DMS 273 treated with DMSO at 0.1 percent for 48 hours (cell line): ENCODE measurements at places on chromosomes 2 and 18.
A peak's percentile ranks its signal among the peaks of the same experiment; 100 is the strongest.

DNA sequence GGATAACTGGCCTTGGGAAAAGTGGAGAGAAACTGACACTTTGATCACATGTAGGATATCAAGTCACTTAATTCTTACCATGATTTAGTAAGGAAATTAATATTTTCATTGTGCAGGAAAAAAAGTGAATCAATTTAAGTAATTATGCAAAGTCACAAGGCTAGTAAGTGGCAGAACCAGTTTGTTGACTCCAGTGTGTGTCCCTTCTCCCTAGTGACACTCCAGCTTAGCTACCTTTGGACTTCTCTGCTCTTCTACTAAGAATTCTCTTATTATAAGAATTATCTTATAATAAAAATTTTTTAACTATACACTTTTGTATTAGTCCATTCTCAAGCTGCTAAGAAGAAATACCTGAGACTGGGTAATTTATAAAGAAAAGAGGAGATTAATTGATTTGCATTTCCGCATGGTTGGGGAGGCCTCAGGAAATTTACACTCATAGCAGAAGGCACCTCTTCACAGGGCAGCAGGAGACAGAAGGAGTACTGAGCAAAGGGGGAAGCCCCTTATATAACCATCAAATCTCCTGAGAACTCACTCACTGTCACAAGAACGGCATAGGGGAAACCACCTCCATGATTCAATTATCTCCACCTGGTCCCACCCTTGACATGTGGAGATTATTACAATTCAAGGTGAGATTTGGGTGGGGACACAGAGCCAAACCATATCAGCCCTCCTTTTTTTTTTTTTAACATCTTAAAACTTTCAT lies 13.6 kb downstream of the COL4A4 start:
- DNase-seq, result no peak

DNA sequence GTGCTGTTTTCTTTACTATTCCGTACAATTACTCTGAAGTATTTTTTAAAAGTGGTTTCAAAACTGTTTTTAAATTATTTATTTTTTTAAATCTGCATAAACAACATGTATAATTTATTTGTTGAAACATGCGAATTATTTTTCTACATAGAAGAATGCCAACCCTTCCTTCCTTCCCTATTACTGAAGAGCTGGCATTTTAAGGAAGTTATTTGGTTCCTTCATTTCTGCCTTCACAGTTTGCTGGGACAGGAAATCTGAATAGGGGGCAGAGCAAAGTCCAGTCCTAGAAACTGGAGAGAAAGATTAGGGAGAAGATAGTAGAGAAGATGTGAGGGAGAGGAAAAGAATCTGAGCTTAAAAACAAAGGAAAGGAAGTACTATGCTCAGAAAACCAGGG lies 146.7 kb upstream of the ACVR2A start:
- DNase-seq, result no peak

- DNase-seq, result no peak
Observed at GRCh38 chr2:237296756-237297155, 117.2 kb downstream of the COL6A3 start.

GRCh38 chr2:214104967-214105366 lies 305.9 kb upstream of the VWC2L start:
- DNase-seq, result no peak

DNA sequence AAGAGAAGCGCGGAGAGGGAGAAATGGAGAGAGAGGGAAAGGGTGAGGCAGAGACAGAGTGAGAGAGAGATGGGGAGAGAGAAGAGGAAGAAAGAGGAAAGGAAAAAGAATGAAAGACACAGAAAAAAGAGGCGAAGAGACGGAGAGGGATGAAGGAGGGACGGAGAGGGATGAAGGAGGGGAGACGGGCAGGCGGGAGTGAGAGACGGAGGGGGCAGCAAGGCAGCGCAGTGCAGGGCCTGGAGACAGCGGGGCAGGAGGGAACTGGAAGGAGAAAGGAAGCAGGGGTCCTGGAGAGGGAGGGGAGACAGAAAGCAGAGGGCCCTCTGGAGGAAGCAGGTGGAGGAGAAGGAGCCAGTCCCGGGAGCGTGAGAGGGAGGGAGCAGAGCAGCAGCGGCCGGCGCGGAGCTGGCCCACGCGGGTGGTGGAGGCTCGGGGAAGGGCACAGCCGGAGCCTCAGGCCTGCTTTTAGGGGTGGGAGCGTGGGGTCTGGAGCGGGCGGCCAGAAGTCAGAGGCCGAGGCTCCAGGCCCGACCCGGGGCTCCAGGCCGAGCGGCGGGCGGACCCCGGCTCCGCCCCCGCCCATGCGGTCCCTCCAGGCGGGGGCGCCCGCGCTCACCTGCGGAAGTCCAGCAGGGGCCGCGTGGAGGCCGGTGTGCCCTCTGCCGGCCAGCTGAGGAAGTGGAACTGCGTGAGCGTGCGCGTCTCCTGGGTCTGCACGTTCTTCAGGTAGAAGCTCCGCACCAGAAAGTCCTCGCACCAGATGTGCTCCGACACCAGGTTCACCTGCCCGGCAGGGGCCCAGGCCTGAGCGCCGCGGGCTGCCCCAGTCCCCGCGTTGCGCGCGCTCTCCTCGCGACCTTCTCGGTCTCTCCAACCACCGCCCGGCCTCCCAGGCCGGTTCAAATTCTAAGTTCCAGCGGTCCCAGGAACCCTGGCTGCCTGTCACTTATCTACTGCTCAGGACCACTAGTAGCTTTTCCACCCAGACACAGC lies 14.5 kb downstream of the PTPRN start:
- peak; percentile 37 for DNase-seq

GRCh38 chr2:61853086-61853846 lies 594 bp downstream of the FAM161A start:
- DNase-seq, result peak; percentile 65

DNA sequence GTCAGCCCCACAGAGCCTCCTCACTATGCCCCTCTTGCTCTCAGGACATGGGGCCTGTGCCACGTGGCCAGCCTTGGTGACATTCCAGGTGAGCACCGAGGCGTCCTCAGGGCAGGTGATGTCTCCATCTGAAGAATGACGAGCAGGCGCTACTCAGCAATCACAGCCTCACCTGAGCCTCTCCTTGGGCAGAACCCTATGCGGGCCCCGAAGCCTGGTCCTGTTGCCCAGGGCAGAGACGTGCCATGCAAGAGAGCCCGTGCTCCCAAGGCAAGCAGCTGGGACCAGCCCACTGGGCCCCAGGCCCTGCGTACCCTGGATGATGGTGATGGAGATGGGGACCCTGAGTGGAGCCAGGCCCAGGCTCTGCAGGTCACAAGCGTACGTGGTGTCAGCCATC lies 32.5 kb upstream of the SELENOI start:
- DNase-seq, result no peak

DNA sequence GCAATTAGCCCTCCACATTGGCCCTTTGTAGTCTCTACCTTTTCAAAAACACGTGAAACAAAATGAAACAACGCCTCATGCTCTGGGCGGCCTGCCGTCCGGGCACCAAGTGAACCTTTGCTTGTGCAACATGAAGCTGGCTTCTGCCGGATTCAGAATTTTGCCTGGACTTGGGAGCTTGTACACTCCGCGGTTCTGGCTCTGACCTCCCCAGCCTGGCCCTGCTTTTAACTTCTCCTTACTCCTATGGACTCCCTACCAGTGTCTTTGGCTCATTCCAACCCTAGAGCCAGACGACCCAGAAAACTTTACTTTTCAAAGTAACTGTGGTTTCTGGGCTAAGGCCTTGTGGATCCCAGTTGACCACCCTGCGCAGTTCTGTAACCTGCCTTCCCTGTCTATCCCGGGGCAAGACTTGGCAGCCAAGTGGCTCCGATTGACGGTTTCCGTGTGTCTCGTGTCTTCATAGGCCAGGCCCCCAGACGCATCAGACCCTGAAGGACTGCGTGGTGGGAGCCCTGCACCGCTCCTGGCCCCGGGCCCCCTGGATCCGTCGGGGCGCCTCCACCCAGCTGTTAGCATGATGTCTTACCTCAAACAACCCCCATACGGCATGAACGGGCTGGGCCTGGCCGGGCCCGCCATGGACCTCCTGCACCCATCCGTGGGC lies 1.9 kb downstream of the OTX1 start:
- no peak for DNase-seq

GRCh38 chr2:62783679-62784078 lies 78.2 kb downstream of the EHBP1 start:
- DNase-seq, result no peak

DNA sequence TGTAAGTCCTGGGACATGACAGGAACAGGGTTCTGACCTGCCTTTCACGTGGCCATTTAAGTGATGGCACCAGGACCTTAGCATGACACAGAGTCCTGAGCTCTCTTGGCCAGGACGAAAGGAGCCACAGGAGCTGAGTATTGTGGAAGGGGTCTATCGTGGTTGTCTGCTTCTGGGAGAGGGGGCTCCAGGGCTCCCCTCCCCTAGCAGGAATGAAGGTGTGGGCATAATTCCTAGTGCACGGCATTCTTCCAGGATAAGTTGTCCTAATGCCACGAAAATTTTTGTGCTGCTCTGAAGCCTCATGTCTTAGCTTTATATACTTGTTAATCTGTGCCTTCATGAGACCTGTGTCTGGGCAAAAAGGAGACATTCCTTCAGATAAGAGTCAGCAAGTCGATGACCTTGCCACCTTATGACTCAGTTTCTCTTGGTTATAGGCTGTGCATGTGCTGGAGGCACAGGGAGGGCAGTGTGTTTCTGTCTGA lies 17.1 kb downstream of the GATA6 start:
- no peak for DNase-seq

DNA sequence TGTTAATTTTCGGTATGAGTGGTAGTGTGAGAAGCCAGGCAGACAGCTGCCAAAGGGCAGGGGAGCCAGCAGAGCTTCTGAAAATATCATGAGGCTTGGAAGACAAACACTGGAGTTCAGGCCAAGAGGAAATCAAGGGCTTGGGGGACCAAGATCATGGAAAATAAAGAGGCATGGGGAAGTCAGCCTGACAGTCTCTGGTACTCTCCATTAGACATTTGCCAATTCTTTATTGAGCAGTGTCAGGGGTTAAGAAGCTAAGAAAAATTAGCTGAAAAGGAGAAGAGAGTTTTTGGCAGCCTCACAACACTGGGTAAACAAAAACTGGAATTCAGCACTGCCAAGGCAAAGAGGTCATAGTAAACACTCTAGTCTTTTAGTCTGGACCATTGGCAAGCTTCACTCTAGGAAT lies 612.7 kb downstream of the EPHA4 start:
- no peak for DNase-seq

DNA sequence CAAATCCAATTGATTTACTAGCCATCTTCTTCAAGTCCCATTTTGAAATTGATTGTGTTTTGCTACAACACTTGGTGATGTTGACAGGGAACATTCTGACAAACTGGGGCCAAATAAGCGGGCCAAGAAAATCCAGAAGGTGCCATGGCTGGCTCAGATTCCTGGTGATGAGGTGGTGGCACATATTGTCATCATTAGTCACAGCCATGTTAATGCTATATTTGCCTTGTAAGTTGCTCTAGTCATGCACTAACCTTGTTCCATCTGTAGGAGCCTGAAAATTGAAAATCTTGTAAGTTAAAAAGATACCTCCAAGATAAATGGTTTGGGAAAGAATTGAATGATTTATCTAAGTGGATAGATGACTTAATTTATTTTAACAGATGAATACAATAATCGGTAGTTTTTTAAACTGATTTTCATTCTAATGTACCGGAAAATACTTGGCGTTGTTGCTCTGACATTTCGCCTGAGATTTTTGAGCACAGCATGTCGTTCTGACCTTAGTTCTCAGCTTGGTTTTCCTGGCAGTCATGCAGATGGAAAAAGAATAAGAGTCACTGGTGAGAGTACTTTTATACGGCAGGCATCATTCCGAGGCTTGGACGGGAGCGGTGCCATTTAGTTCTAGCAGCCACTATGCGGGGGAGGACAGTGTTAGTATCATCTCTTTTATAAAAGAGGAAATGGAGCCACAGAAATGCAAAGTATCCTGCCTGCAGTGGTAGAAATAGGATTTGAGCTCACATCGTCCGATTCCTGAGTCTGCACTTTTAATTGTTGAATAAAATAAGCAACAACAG lies 133.9 kb downstream of the ZNF532 start:
- no peak for DNase-seq

DNA sequence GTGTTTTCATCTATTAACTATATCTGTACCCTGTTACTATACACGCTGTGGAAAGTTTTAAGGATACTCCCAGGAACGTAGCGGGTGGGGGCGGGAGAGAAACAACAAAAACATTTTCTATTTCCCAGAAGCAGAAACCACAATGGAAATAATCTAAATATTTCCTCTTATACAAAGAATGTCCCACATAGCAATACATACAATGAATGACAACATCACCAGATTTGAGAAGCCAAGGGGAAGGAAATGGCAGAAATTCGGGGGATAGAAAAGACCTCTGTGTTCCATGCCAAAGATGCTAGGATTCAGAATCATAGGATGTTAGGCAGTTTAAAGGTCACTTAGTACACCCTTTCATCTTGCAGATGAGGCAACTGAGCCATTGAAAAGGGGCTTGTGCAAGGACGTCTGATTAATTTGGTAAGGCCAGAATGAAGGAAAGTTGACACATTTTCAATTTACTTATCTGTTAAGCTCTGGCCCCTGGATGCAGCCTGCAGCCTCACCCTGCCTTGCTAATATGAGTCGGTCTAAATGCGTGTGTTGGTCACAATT lies 41.1 kb upstream of the SCYGR1 start:
- no peak for DNase-seq

GRCh38 chr2:32719933-32720716 lies 92.3 kb downstream of the TTC27 start:
- DNase-seq, result no peak

GRCh38 chr2:10931710-10932255 lies 20.0 kb downstream of the KCNF1 start:
- no peak for DNase-seq

DNA sequence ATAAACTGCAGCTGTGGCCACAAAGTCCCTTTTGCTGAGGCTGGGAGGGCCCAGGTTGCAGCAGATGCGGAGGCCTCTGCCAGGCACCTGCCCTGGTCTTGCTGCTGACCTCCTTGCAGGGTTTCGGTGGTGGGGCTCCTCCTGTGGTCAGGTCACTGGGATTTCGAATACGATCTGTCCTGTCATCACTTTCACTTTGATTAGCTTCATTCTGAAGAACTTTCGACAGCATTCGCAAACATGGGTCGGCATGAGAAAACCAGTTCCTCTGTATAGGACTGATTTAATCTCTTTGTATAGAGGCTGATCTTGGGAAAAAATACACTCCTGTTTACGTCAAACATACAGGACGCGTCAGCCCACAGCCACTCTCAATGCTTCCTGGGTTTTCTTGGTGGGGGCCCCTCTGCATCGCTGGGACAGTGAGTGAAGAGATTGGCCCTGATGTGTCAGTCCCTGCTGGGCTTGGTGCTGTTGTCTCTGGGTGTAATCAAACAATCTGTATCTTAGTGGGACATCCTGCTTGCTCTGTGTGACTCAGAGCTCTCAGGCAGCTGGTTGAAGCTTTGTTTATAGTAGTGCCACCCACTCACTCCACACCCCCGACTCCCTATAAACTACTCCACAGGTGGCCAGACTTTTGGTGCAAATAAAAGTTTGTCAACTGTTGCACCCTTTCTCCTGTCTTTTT lies 209.4 kb upstream of the CXCR4 start:
- no peak for DNase-seq

DNA sequence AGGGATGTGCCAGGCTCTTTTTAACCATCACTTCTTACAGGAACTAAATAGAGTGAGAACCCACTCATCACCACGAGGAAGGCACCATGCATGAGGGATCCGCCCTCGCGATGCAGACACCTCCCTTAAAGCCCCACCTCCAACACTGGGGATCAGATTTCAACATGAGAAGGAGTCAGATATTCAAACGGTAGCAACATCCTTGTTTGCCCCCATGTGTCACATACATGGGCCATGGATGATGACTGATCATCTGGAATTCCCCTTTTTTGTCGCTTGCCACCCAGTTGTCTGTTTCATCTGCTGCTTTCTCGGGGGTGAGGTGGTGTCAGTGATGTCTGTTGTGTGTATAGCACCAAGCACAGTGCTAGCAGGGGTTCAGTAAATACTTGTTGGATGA lies 57.9 kb downstream of the NCK2 start:
- DNase-seq, result no peak

GRCh38 chr2:217085543-217085942 lies 225.7 kb upstream of the TNP1 start:
- DNase-seq, result no peak
